ENCODE measurements at places on chromosomes 4 and X. TPM values are rescaled to one million over a fixed set of nuclear protein-coding genes. Genes with fewer than 3 reads are reported as not detected.

The AFF2 gene
- total RNA-seq, result 0.42 TPM

The LANCL3 gene
- total RNA-seq, result 0.38 TPM

The GPRASP1 gene
- 1.7 TPM for total RNA-seq

The NPY5R gene
- not detected for total RNA-seq

The TRAPPC11 gene
- total RNA-seq, result 30.3 TPM

The BCLAF3 gene
- total RNA-seq, result 7.6 TPM

The CT45A10 gene
- total RNA-seq, result not detected

DNA sequence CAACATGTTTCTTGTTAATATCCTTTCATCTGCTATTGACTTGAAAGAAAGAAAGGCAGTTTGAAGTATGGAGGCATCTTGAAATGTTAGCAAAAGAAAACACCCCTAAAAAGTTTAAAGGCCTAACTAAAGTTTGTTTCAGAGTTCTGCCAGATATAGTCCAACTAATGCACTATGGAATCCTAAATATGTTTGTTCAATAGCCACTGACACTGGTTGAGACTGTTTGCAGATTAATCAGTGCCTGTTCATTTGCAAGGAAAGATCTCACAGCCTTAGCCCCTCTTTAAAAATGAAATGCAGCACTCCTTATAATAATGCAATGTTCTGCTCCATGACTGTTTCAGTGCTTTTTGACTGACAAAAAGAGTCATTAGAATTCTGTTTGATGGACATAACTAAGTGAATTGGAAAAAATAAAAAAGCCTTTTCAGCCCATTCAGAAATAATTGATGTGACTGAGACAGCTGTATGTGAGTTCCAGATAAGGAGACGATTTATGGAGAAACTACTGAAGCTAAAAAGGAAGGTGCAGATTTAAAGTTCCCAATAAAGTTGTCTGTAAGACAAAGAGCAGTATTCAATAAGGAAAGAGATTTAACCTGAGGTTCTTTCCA lies 192.0 kb downstream of the PCDH7 start:
- no peaks in the 10 kb centered on the region for H3K27me3 ChIP-seq
- H3K4me1 ChIP-seq, result no peaks in the 10 kb centered on the region
- no peak for DNase-seq
- no peak overlapping the region for H3K27ac ChIP-seq
- no peak overlapping the region for H3K4me3 ChIP-seq
- H3K36me3 ChIP-seq, result no peaks in the 10 kb centered on the region

GRCh38 chr4:53717064-53717549 lies 125.8 kb upstream of the LNX1 start:
- no peaks in the 10 kb centered on the region for H3K4me1 ChIP-seq
- no peak overlapping the region for H3K27ac ChIP-seq
- peaks cover 5% of the 10 kb centered on the region for H3K27me3 ChIP-seq

- no peak overlapping the region for H3K4me3 ChIP-seq
- no peaks in the 10 kb centered on the region for H3K36me3 ChIP-seq
- no peaks in the 10 kb centered on the region for H3K4me1 ChIP-seq
- no peak for DNase-seq
Measured at GRCh38 chrX:100812216-100813158, 7.7 kb upstream of the CSTF2 start.

GRCh38 chr4:151198748-151199147 lies 78.2 kb upstream of the PRSS48 start:
- no peak for DNase-seq
- H3K27me3 ChIP-seq, result no peaks in the 10 kb centered on the region
- no peaks in the 10 kb centered on the region for H3K4me1 ChIP-seq

DNA sequence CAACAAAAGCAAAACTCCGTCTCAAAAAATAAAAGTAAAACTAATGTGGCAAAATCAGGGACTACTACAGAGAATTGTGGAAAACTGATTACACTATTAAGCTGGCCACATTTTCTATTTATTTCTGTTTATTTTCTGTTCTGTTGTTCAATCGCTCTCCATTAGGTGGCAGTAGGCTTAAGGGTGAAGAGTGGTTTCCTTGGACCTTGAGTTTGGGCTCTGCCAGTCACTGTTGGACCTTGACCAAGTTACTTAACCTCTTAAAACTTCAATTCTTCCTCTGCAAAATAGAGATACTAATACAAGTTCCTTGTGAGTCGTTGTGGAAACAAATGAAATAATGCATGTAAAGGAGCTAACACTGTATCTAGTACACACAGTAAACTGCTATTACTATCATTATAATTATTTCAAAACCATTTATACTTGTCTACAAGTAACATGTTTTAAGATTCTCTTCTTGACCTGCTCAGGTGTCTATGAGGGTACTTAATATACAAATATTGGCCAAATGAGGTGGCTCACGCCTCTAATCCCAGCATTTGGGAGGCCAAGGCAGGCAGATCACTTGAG lies 15.2 kb downstream of the HSD17B11 start:
- no peak for DNase-seq
- no peak overlapping the region for H3K4me3 ChIP-seq
- H3K4me1 ChIP-seq, result no peaks in the 10 kb centered on the region
- H3K36me3 ChIP-seq, result peaks cover 19% of the 10 kb centered on the region
